ENCODE measurements at places on chromosomes 2 and 18. TPM values are rescaled to one million over a fixed set of nuclear protein-coding genes. Genes with fewer than 3 reads are reported as not detected.

Gene CD207
- not detected for total RNA-seq

Gene HMSD
- total RNA-seq, result not detected

Gene RABL2A
- 22.8 TPM for total RNA-seq

Gene GTF2A1L
- total RNA-seq, result 0.54 TPM

Gene CCDC148
- total RNA-seq, result not detected

Gene KANSL1L
- 28.3 TPM for total RNA-seq

Gene SCN9A
- total RNA-seq, result 0.11 TPM

Gene TMEM200C
- 0.11 TPM for total RNA-seq
